ENCODE measurements at places on chromosomes 6 and 20.

GRCh38 chr6:13660893-13661292, 45.8 kb downstream of the NOL7 start:
- no peak for DNase-seq

DNA sequence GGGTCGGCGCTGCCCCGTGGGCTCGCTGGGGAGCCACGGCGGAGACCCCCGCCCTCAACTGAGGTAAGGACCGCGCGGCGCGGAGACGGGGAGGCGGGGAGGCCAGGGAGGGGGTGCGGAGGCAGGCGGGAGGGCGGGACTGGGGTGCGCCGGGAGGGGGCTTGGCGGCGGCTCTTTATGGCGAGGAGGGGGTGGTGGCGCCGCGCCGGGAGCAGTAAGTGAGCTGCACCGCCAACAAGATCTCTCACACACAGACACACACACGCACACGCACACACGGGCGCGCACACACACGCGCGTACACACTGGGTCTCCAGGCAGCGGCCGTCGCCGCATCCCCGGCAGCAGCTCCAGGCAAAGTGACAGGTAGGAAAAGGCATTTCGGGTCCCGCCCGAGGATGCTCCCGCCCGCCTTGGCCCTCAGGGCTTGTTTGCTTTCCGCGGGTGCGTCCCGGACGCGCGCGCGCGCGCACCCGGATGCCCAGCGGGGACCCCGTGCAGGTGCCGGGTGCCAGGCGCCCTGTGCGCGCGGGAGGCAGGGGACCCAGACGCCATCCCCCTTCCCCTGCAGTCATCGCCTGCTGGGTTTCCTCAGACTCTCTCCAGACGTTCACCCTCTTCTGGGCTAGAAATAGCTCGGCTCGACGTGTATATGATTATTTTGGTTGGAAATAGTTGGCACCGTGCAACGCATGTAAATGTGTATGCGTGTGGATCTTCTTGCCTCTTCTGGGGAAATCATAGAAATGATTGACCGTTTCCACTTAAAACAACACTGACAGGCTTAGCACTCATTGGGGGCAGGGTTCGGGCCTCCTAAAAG, at the start of gene PLCB4:
PLCB4 (plus strand) TSS at position 247 of the 823 bp plus-strand sequence. CDS start 238,728 bp downstream, outside the sequence.
- no peak for DNase-seq

DNA sequence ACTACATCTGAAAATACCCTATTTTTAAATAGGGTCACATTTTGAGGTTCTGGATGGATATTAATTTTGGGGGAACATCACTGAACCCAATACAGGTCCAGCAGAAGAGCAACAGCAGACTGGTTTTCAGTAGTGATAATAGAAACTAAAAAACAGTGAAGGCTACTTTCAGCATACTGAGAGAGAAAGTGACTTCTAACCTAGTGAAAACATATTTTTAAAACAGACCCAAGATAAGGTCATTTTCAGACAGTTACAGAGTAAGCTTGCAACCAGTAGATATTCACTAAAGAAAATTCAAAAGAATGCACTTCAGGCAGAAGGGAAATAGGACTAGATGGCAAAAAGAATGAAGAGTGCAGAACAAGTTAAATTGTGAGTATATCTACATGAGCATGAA, 42.0 kb upstream of the TMEM244 start:
- DNase-seq = no peak

- DNase-seq = no peak
Measured at GRCh38 chr20:46158476-46158987, 40.4 kb downstream of the CD40 start.

- no peak for DNase-seq
Measured at GRCh38 chr6:4402477-4402976, 267.2 kb upstream of the ECI2 start.

GRCh38 chr6:69098910-69099309, 463.8 kb downstream of the ADGRB3 start:
- DNase-seq = no peak

GRCh38 chr6:167797476-167798265, 29.0 kb upstream of the AFDN start:
- DNase-seq = no peak

DNA sequence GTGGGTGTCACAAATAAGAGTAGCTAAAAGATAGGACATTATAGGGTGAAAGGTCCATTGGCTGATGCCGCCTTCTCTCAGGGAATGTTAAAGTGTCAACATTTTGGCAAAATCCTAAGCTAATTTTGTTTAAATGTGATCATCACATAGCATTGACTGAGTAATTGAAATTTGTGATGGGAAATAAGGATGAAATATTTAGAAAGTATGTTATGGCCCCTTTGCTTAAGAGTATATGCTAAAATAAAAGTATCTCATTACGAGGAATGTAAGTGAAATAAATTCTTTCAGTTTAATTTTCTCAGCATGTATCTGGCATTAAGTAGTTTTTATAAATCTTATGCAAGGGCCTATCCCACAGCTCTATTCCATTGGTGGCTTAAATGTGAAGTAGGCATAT, 229.2 kb downstream of the PRL start:
- no peak for DNase-seq

DNA sequence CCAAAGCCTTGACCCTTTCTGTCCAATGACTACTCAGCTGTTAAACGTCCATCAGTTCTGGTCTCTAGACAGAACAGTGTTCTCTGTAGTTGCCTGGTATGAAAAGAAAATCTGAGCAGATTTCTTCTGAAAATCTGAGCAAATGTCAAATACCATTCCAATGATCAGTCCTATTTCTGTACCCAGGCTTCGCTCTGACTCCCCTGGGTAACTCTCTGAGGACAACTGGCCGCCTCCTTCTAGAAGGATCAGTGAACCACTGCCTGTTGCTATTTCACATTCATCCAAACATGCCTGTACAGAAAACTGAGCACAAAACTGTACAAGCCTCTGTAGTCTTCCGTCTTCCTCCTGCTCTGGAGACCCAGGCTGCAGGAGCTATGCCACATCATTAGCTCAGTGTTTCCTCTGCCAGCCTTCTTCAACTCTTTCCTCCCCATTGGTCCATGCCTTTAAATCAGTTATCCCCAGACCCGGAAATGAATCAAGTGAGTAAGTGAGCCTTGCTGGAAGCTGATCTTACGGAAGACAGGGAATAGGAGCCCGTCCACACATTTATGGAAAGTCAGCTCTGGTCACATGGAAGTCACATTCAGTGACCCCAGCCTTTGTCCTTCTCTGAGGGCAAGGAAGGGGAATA, 63.3 kb downstream of the DAAM2 start:
- no peak for DNase-seq

DNA sequence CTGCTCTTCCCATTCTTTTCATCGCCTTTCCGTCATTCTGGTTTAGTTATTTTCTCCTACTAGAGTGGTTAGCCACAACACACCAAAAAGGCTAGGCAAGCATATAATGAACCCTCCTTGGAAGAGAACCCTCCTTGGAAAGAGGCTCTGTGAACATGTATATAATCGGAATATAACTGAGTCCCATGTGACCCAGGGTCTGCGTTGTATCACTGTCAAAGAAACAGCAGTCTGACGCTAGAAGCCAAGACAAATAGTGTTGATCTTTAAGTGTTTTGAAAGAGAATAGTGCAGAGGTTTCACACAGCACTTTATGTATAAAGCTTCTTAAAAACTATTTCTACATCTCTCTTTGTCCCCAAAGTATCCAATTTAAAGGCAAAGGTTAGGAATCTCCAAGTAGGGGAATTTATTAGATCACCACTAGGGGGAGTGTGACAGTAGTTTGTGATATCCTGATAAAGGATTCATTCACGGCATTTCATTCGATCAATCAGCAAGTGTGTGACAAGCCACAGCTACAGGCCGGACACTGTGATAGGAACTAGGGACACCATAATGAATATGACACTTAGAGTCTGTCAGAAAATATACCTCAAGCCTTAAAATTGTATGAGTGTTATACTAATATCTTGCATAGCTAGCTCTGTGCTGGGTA, 395.3 kb downstream of the CD109 start:
- no peak for DNase-seq

GRCh38 chr6:125140808-125141207, 12.8 kb upstream of the TPD52L1 start:
- DNase-seq = no peak

DNA sequence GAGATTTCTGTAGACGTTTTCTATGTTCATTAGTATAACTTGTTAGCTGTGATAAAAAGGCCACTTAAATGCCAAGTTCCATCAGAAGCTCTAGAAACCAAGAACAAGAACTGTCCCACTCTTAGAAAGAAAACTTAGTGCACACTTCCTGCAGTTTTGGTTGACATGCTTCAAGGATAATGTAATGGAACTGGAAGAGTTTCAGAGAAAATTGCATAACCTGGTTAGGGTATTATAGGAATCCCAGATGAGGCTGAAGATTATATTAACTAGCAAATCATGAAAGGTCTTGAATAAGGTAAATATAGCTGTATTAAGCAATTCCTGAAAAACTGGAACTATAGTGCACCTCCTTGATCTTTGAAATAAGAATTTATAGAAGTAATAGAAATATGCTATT, 1.8 kb upstream of the PHACTR2 start:
- no peak for DNase-seq

- DNase-seq = no peak
Measured at GRCh38 chr20:59018817-59019216, 412 bp upstream of the TUBB1 start.

- DNase-seq = no peak
Measured at GRCh38 chr6:101108286-101108685, 227.2 kb upstream of the ASCC3 start.

- no peak for DNase-seq
Measured at GRCh38 chr6:131602781-131603312, 25.2 kb downstream of the MED23 start.

DNA sequence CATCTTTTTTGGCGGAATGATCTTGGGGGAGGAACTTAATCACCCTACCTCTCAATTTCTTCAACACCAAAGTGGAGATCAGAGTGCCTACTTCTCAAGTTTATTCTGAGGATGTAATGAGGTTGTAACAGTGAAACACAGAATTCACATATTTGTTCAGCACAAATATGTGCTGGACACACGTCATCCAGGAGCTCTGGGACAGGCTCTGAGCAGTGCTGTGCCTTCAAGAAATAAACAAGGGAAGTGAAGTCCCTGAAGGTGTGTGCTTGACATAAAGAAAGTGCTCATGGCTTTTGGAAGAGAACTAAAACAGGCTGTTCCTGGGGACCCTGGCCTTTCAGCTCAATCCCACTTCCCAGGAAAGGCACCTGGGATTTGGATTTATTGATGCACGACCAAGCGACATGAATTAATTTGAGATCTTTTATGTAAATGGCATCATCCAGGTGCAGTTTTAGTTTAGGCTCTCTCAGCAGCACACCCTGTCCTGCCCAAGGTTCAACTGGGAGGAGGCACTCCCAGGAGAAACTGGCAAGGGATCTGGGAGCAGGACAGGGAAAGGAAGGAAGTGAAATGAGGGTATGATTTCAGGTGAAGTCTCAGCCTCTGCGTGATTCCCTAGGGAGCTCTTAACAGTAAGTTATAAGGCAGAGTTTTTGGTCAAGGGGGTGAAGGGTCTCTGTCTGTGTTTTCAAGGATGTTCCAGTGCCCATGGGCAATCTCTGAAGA, 211.0 kb downstream of the FOXA2 start:
- DNase-seq = no peak

DNA sequence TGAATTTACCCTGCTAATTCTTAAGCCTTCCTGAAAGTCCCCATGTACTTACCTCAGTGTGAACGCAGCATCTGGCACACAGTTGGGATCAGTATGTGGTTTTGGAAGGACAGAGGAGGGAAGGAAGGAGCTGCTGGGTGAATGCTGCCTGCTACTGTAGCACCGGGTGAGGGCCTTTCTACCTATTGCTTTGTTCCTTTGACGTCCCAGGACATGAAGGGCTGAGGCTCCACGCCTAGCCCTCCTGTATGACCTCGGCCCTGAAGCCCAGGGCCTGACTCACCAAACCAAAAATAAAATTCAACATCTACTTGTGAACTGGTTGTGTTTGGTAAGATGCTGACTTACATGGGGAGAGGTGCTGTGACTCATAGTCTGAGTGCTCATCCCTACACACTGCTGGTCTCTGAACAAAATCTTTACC, 51.1 kb downstream of the ARID1B start:
- no peak for DNase-seq

GRCh38 chr6:14440940-14441781, 323.6 kb downstream of the CD83 start:
- no peak for DNase-seq

DNA sequence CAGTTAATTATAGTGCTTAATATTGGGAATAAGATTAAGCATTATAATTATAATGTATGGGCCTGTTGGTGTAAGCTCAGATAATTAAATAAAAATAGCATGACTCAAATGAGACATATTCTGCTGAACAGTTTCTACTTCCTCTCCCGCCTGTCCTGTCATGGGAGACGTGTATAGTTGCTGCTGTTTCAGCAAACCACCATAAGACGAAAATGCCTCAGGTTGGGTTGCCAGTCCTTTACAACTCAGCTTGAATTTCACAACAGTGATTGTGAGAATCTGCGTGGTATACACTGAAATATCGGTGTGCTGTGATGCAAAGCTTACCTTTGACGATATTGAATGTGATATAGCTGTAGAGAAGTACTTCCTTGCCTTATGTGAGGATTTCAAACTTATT, 99.5 kb downstream of the POPDC3 start:
- no peak for DNase-seq

- DNase-seq = no peak
Measured at GRCh38 chr6:15872241-15873103, 209.6 kb upstream of the DTNBP1 start.

- no peak for DNase-seq
Measured at GRCh38 chr6:116945809-116946208, 68.8 kb downstream of the RFX6 start.

DNA sequence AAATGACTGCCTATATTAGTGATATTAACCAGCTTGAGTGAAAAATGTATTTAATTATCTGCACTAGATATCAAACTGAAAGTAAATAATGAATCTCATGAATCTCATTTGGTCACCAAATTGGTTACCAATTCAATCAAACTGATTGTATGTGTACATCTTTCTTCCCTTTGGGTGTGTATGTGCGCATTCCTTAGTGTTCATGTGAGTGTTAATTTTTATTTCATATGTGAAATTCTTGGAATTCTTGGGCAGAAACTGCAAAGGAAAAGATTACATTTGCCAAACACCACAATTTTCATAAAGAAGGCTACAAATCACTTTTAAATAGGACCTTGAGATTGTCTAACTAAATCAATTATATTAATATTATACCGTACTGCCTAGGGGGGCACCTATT, 648.4 kb upstream of the MARCKS start:
- no peak for DNase-seq

DNA sequence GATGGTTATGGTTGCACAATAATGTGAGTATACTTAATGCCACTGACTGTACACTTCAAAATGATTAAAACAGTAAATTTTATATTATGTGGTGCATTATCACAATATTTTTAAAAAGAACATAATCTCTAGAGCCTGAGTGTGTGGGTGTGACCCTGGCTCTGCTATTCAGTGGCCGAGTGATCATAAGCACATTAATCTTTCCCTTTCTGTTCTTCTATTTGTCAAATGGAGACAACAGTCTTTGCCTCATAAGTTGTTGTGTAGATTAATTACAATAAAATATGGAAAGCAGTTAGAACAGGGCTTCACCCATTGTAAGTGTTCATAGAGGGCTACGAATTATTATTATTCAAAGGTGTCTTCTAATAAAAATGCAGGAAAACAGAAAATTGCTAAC, 548.6 kb downstream of the HTR1B start:
- DNase-seq = no peak
